ENCODE measurements at places on chromosomes 1 and 21.

DNA sequence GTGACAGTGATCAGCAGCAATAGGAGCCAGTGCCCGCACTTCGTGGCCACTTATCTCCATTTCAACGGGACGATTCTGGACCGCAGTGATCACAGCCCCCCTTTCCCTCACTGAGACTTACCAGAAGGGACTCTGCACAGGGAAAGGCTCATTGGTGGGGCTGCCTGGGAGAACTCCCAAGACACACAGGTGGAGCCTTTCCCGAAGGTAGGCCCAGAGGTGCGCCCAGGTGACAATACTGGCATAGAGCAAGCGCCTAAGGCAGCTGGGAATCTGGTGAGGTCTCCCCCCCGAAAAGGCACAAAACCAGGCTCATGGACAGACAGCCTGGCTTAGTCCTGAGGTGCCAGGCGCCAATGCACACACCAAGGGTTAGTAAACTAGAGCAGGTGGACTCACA, 318.9 kb downstream of the AJAP1 start:
- DNase-seq = no peak

DNA sequence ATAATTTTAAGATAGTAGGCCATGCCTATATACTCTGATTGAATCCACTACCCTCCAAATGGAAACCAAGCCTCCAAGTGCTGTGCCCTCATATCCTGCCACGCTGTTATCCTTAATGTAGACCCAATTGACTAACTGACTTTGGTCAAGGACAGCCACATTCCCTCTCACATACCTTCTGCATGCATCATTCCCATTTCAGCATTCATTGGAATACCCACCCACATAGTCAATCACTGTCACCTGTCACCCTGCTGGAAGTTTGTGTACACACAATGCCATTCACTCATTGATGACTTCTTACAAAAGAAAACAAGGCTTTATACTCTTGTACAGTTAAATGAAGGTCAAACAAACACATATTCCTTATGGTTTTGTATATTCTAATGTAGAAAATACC, 221.1 kb upstream of the PBX1 start:
- DNase-seq = no peak

DNA sequence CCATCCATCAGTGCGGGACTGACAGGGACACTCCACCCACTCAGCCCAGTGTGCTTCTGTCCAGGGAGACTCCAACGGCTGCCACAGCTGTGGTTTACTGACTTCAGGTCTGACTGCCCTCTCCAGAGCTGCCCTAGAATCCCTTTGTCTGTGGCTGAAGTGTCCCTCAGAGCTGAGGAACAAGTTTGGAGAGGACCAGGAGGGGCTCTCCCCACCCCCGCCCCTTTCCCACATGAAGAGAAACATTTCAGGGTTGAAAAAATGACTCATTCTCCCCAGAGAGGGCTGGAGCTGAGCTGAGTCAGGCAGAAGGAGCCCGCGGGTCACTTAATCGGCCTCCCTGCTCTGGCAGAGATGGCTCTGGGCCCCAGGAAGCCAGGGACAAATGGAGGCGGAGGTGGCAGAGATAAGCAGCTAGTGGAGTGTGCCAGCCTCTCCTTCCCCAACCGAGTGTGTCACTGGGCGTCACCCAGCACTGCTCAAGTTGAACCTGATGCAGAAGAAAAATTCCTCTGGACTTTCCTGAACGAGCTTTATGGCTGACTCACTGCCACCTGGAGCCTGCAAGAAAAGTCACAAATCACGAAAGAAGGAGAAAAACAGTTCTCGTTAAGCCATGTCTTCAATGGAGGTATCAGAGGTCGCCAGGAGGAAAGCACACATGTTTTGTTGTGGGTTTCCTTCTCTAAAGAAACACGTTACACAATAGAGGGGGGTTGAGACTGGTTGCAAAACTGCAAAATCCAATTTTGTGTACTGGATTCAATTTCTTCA, 34.3 kb upstream of the ECE1 start:
- peak; percentile 97 for DNase-seq

GRCh38 chr1:221806984-221807383, 65.1 kb upstream of the DUSP10 start:
- no peak for DNase-seq

DNA sequence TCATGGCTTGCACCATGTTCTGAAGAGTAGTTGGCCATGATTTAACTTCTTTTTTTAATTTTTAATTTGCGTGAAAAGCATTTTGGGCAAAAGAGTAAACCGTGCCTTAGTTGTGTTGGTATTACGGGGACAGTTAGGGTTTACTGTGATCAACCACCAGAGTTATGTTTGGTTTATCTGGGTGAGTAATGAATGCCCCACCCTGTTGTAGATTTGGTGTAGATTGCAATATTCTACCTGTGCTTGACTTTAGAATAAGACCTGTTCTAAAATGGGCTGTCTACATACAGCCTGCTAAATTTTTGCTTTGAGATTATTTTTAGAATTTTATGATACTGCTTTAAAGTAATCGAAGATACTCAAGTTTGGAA, 1.4 kb downstream of the USP25 start:
- peak; percentile 40 for DNase-seq

GRCh38 chr1:53025034-53025768, 36.8 kb upstream of the PODN start:
- no peak for DNase-seq

GRCh38 chr1:30988045-30988444, 77.5 kb downstream of the PUM1 start:
- DNase-seq = no peak

GRCh38 chr1:151579436-151580225, 32.2 kb upstream of the SNX27 start:
- no peak for DNase-seq

GRCh38 chr1:16976966-16977365, 3.5 kb downstream of the MFAP2 start:
- no peak for DNase-seq

- no peak for DNase-seq
Observed at GRCh38 chr21:38914528-38915293, 109.0 kb downstream of the ETS2 start.

GRCh38 chr1:70487910-70488665, 77.0 kb downstream of the CTH start:
- DNase-seq = peak; percentile 73

GRCh38 chr21:36388096-36388495, 2.9 kb downstream of the CHAF1B start:
- no peak for DNase-seq

GRCh38 chr1:28130901-28131300, 42.5 kb upstream of the EYA3 start:
- DNase-seq = no peak

GRCh38 chr1:109249654-109250401, 489 bp downstream of the CELSR2 start:
- DNase-seq = no peak

GRCh38 chr1:208166340-208167138, 77.6 kb downstream of the PLXNA2 start:
- DNase-seq = no peak

DNA sequence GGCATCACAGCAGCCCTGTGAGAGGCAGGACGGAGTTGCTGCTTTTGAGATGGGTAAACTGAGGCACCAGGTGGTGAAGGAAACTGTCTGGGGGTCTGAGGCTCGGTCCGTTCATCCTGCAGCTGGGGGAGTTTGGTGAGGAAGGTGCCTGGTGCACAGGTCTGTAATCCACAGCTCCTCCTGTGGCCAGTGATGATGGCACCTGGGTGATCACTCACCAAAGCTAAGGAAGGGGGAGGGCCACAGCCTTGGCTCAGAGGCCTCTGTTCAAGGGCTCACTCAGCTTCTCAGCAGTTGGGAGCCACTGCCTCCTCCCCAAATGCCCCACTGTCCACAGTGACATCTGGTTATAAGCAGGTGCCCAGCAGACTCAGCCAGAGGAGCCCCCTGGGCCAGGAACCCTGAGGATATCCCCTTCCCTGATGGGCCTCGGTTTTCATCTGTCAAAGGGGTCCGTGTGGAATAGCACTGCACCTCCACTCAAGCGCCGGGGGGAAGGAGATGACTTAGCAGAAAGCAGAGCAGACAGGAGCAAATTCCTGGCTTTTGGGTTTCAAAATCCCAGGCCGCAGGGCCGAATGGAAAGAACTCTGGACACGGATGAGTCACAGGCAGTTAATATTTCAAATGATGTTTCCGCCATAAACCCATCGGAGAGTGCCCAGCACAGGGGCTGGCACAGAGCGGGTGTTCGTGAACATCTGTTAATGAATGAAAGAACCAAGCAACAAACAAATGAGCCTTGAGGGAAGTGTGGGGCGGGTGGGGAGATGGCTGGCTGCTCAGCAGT, 82.8 kb downstream of the DMRTB1 start:
- peak; percentile 4 for DNase-seq

DNA sequence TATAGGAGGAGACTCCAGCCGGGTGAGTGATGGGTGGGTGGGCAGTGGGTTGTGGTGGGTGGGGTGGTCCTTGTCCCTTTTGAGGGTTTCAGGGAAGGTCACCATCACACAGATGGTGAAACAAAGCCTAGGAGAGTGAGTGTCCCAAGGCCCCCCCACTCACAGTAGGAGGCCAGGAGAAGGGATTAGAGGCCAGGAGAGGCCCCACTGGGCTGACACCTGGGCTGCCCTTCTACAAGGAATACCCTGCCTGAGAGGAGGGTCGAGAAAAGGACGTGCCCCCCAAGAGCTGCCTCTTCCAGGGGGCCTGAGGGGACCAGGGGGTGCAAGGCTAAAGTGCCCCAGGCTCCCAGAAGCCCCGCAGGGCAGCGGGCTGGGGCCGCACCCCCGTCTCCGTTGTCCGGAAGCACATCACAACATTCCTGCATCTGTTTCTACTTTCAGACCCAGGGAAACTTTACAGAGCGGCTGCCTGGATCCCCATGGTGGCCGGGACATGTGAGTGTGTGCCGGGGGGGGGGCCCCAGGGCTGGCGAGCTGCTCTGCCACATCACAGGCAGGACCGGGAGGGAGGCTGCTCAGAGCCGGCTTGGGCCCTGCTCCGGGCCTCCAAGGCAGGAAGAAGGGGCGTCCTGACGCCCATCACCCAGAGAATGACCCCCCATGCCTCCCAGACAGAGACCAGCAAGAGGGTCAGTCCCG, 68.2 kb downstream of the ARHGEF16 start:
- DNase-seq = no peak

GRCh38 chr1:24443241-24443656, 27.6 kb downstream of the NIPAL3 start:
- DNase-seq = no peak

DNA sequence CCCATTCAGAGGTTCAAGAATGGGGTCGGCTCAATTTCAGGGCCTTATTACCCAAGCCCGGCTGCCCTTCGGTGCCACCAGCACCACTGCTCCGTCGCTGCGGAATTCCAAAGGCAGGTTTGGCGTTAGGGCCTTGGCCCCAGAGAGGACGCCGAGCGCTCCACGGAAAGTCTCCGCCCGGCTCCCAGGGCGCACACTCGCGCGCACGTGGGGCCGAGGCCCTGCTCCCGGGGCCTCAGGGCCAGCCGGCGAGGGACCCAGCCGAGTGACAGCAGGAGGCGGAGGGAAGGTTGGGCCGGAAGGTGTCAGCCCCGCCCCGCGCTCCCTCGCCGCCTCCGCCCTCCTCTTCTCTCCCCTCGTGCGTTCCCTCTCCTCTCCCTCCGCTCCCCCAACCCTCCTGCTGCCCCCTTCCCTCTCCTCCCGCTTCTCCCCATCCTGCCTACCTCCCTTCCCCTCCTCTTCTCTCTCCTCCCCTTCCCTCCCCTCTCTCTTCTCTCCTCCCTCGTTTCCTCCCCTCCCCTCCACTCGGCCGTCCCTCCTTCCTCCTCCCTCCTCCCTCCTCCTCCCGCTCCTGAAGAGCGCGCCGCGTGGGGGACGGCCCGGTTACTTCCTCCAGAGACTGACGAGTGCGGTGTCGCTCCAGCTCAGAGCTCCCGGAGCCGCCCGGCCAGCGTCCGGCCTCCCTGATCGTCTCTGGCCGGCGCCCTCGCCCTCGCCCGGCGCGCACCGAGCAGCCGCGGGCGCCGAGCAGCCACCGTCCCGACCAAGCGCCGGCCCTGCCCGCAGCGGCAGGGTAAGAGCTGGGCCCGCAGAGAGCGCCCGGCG, at the start of gene ETS2:
ETS2 (plus strand) TSS at position 602 of the 825 bp plus-strand sequence. CDS start 4,106 bp downstream, outside the sequence.
- peak; percentile 93 for DNase-seq

- peak; percentile 50 for DNase-seq
Observed at GRCh38 chr1:39214021-39214713, 9.7 kb downstream of the MACF1 start.

- no peak for DNase-seq
Observed at GRCh38 chr1:179127163-179127895, 45.5 kb downstream of the TOR3A start.

DNA sequence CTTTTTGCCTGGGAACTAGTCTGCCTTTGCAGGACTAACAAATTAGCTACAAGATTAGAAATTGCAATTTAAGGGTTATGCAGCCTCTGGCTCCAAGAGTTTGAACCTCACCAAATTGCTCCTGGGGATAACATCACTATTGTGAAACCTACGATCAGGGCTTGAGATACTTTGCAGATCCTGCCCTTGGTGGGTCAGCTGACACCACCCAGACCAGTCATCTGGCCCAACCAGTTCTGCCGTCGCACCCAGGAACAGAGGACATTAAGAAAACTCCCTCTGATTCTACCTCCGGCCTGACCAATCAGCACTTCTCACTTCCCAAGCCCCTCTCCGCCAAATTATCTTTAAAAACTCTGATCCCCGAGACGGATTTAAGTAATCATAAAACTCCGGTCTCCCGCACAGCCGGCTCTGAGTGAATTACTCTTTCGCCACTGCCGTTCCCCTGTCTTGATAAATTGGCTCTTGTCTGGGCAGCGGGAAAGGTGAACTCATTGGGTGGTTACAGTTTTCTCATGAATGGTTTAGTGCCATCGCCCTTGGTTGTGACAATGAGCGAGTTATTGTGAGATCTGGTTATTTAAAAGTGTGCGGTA, 32.9 kb upstream of the B3GALT5 start:
- DNase-seq = no peak

- no peak for DNase-seq
Observed at GRCh38 chr1:227140376-227140775, 177.9 kb downstream of the CDC42BPA start.

DNA sequence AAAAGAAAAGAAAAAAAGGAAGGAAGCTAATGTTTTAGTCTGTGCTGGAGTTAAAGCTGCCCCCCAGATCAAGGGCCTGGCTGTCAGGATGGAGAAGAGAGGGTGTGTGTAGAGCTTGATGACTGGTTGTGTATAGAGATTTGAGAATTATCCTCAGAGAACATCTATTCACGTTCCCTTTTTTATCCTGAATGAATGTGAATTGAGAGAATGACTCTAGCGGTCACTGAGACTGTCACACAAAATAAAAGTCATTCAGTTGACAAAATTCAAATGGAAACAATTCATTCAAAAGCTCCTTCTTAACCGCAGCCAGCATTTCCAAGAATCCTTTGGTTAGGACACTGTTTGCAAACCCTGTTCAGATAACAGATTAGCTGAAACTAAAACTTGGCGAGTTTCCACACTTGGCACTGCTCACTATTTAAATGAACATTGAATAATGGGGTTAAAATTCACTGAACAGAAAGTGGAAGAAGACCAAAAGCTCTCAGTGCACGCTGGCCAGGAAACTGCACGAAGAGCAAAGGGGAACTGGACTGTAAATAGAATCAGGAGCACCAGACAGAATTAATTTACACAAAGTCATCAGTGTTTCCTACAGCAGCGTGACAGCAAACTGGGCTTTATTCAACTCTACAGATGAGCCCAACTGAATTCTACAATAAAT, 13.6 kb upstream of the FAM89A start:
- DNase-seq = peak; percentile 100

GRCh38 chr21:23887725-23888306, 1719.5 kb downstream of the MRPL39 start:
- peak; percentile 12 for DNase-seq
